B cell (primary cell): ENCODE measurements at places on chromosomes 12 and 14. TPM values are rescaled to one million over a fixed set of nuclear protein-coding genes. Genes with fewer than 3 reads are reported as not detected.

Gene DIO2
- total RNA-seq, result not detected in 2 replicates

Gene KRT6C
- not detected in 2 replicates for total RNA-seq

Gene TBX3
- not detected in 2 replicates for total RNA-seq

Gene FAM222A
- total RNA-seq, result 4.6 and 4.7 TPM in 2 replicates

Gene CLECL1
- total RNA-seq, result 37.8 and 51.4 TPM in 2 replicates

Gene CLEC14A
- total RNA-seq, result not detected in 2 replicates

Gene ZNF10
- total RNA-seq, result 20.0 and 20.9 TPM in 2 replicates

Gene ARMH4
- total RNA-seq, result not detected in 2 replicates

Gene RERG
- total RNA-seq, result not detected in 2 replicates

Gene SDR9C7
- 0.22 TPM in 1 of 2 replicates, not detected in the other for total RNA-seq

Gene CAPZA3
- not detected in 2 replicates for total RNA-seq

GRCh38 chr12:96359328-96359727, 40.9 kb downstream of the CDK17 start:
- no peak for DNase-seq

- DNase-seq, result no peak
These were observed 73.9 kb upstream of the KRR1 start for GRCh38 chr12:75585330-75585729.

GRCh38 chr12:30725739-30726138, 29.0 kb downstream of the CAPRIN2 start:
- DNase-seq, result no peak

DNA sequence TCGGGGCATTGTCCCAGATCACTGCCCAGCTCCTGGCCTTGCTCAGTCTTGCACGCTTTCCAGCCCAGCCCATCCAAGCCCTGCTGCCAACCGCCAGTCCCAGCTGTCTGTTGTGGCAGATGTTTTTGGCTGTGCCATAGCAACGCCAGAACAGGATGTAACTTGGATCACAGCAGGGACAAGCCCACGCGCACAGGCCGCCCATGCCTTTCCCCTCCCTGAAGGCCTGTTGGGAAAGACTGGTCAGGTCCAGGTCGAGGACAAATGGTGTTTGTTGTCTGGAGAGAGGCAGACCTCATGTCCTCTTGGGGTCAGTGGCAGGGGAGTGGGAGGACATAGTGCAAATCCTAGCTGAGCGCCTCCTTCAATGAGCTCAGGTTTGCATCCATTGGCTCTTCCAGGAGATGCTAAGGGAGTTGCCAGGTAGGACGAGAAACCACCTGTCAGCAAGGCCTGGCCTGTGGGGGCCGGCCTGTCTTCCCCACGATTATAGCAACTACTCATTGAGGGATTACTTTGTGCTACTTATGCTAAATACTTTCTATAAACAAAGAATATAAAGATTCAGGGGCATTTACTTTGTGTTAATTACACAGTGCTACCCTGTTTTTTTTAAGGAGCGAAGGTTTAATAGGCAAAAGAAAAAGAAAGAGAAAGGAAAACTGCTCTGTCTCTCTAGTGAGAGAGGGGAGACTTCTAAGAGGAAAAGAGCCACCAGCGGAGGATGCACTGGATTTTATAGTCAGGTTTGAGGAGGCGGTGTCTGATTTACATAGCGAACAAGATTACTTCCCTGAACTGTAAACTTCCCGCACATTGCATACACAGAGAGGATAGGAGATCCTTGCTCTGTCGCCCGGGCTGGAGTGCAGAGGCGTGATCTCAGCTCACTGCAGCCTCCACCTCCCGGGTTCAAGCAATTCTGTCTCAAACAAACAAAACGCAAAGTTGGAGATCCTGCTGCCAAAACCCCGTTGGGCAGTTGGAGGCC, 42.8 kb upstream of the CORO1C start:
- no peak for DNase-seq

DNA sequence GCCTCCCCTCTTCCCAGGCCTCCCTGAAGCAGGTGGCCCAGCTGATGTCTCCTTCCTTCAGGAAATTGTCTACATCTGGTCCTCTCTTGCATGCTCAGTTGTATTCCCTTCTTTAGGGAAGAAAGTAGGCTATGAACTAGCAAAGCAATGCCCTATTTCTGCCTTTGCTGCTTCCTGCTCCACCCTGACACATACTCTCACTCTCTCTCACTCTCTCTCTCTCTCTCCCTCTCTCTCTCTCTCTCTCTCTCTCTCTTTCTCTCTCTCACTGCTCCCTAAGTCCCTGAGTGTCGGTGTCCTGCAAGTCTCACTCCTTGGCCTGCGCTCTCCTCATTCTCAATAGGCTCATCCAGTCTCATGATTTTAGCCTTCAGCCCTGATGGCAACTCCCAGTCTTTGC, 19.4 kb upstream of the PARP11 start:
- DNase-seq, result no peak

DNA sequence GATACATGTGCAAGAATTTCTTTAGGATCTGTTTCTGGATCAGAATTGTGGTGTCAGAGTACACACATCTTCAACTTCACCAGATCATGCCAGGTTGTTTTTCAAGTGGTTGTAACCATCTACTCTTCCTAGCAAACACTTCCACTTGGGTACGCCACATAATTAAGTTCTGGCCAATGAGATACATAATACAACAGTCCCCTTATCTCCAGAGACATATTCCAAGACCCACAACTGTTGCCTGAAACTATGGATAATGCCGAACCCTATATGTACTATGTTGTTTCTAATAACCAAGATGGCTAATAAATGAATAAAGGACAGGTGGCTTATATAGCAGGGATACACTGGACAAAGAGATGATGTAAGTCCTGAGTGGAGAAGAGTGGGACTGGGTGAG, 2.5 kb upstream of the CHPT1 start:
- DNase-seq, result no peak

DNA sequence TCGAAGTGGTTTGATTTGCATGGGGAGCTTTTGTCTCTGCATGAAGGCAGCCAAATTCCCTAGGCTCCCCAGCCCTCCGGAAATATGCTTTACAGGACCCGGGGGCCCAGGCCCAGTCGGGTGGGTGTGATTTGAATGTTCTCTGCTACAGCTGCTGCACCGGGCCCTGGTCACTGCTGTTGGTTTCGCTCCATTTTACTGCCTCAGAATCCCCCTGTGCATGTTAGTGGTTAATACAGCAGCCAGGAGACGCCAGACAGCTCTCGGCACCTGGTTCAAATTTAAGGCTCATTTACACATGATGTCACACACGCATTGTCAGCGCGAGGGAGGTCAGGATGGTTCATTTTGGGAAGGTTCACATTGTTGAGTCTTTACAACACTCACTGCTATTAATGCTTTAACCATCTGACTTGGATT, 99.6 kb downstream of the SLC38A6 start:
- DNase-seq, result peak; percentile 19

DNA sequence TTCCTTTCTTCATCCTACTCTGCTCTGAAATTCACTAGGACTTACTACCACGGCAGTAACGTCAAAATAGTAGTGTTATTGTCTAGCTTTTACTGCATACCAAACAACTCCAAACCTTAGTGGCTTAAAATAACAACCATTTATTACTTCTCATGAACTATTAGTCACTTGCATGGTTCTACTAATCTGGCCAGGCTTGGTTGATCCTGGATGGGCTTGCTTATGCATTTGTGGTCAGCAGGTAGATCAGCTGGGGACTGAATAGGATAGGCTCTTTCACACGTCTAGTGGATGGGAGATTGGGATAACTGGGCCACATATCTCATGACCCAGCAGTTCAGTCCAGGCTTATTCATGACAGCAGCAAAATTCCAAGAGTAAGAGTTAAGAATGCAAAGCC, 9.4 kb upstream of the SLC35F4 start:
- DNase-seq, result no peak

GRCh38 chr14:61193476-61193875, 87.7 kb downstream of the TMEM30B start:
- DNase-seq, result no peak

DNA sequence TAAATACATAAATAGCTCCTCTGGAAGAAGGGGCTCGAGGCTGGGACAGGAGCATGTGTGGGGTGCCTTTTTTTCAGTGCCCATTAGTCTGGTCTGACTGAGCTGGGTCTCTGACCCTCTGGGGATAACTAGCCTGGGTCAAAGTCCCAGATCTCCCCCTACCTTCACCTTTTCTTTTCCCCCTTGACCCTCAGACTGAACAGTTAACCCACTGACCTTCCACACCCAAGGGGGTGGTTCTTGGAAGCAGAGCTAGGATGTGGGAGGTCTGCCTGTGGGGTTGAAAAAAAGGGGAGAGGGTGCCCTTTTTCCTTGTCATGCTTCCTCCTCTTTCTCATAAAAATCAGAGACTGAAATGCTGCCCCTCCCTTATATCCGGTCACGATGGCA, 925 bp upstream of the GLI1 start:
- DNase-seq, result no peak

GRCh38 chr14:26959972-26960660, 362.3 kb upstream of the NOVA1 start:
- DNase-seq, result no peak

GRCh38 chr14:50795142-50795541, 35.8 kb downstream of the NIN start:
- DNase-seq, result no peak

DNA sequence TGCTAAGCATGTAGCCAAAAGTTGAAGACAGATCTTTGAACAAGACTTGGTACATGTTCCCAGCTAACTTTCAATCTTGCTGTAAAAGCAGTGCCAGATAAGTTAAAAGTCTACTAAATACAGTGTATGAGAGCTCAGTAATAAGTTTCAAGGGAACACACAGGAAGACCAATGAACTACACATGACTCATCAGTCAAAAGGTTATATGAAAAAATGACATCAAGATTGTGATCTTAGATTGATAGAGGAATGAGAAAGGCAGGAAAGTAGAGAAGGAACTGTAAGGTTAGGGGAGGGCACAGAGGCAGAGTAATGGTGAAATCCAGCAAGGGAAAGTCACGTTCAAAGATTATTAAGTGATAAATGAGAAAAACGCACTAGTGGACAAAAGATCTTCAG, 249.9 kb upstream of the FLRT2 start:
- no peak for DNase-seq

- DNase-seq, result no peak
These were observed 207.0 kb upstream of the CDKN3 start for GRCh38 chr14:54189748-54190354.

DNA sequence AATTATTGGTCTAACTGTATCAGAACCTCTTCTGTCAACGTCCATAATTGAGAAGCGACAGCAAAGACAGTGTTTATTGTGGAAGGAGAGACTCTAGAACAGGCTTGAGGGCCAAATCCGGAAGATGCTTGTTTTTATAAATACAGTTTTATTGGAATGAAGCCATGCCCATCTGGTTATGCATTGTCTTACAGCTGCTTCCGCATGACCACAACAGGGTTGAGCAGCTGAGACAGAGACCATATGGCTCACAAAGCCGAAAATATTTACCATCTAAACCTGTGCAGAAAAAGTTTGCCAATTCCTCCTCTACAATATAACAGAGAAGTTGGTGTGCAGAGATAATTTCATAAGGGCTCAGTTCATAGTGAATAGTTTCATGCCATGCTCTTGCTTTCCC, 24.5 kb downstream of the PRKAB1 start:
- DNase-seq, result no peak

DNA sequence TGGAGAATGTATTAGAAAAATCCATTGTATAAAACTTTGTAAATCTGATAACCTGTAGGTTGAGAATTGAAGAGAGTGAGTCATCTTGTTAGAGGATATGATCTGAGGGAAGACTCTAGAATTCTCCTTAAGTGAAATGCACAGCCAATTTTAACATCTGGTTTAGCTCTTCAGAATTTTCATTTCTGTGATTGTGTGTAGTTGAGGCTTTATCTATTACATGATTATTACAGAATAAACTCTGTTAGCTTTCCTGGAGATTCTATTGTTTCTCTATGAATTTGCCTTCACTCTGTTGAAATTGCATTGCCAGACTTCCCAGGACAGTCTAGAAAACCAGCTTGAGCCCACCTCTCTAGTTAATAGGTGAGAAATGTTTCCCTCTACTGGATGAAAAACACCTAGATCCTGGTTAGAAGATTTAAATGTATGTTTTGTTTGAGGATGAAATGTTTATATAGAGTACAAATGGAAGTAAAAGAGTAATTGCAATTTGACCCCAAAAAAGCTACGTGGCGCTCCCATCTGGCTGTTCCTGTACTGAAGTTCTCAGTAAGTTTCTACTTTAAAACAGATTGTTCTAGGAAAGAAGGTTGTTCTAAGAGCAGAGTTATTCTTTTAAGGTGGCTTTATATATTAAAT, 2.9 kb downstream of the NUDT4 start:
- DNase-seq, result peak; percentile 46

DNA sequence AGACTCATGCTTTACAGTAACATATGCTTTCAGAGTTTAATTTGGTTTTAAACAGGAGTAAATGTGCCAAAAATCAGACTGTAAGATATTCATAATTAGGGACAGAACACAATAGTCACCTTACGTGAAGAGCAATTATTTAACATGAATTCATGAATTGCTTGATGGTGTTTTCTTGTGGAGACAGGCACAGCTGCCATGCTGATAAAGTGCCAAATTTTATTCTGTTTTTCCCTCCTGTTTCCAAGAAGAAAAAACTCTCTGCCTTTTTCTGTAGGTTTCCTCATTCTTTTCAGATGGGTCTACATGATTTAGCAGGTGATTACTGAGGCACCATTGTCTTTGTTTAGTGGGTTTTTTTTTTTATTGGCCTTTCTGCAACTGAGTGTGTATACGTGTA, 80.1 kb downstream of the C12orf42 start:
- no peak for DNase-seq

GRCh38 chr12:49698619-49699545, 8.3 kb downstream of the FMNL3 start:
- peak; percentile 80 for DNase-seq

- no peak for DNase-seq
These were observed 442.8 kb downstream of the ZFP36L1 start for GRCh38 chr14:68349900-68350629.

DNA sequence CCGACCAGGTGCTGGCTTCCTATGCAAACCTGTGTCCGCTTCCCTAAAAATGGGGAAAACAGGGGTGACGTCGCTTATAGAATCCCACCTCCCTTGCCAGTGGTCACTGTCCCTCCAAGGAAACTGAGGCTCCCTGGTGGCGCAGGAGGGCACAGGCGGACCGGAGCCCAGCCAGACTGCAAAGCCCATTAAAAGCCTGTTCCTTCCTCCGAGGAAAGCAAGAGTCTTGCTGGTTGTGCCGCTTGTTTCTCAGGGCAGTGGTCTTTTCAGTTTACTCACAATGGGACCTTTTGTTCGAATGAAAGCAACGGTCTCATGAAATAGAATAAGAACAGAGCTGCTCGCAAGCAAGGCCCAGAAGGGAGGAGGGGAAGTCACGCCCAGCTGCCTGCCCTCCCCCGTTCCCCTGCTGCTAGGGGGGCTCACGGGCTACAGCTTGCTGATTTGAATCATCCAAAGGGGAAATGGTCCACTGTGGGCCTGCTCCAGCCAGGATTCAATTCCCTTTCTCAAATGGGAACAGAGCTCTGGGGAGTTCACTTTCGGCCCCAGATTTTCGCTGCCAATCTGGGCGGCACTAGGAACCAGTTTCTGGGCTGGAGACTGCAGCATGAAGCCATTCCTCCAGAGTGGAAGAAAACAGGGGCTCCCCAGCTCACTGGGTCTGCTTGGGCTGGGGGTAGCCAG, 4.6 kb upstream of the SELPLG start:
- peak; percentile 46 for DNase-seq

GRCh38 chr14:95468448-95469133, 47.9 kb downstream of the SYNE3 start:
- DNase-seq, result no peak
